Caki2 (cell line): ENCODE measurements at places on chromosomes 3 and 15.

DNA sequence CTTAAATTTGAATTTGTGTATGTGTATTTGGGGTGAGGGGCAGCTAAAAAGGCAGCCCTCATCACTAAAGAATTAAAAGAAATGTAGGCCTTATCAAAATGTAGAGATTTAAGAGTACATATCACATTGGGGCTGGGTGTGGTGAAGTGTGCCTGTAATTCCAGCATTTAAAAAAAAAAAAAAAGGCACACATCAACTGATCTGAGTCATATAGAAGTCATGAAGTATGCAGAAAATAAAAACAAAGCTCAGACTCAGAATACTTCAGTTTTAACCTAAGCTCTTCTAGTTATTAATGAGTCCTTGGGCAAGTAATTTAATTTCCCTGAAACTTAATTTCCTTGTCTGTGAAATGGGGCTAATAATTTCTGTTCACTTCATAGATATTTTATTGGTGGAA, 31.6 kb downstream of the SLC24A1 start:
- no peak for DNase-seq

- no peak for DNase-seq
Measured at GRCh38 chr3:29696311-29696710, 415.4 kb downstream of the RBMS3 start.

DNA sequence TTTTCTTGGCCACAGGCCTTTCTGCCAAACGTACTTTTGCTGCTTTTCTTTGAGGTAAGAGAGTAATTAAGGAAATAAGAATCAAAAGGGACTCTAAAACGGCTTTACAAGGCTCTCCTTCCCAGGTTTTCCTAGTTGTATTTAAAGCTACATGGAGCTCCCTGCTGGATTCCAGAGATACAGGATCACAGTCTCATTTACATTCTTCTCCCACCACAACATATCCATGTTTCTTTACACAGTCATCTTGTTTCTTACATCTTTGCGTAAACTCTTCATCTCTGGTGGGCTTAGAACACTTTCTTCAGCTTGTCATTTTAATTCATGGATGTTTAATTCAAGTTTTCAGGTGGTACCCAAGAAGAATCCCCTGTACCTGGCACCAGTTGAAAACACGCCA, 117.6 kb upstream of the BFSP2 start:
- no peak for DNase-seq

DNA sequence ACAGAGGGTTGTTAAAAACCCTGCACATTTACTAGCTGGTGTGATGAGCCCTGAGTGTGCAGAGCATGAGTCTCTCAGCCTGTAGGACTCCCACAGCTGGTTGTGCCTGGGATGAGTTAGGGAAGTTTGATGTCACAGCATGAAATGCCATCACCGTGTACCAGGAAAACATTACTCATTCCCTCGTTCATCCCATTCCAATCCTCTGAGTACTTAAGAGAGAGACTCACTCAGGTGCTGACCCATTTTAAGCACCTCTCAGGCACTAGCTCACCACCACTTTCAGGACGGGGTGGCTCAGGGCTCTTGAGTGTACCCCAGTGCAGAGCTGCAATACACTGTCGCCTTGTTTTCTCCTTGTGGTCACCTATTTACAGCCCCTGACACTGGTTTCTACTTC, 18.7 kb downstream of the MGLL start:
- DNase-seq = peak; percentile 67

- no peak for DNase-seq
Measured at GRCh38 chr3:145900056-145900829, 260.7 kb downstream of the PLOD2 start.

GRCh38 chr3:14598143-14598569, 53.4 kb upstream of the CCDC174 start:
- DNase-seq = peak; percentile 12

- DNase-seq = no peak
Measured at GRCh38 chr3:21356402-21356801, 394.6 kb downstream of the ZNF385D start.

GRCh38 chr3:195461594-195462307, 18.9 kb upstream of the ACAP2 start:
- no peak for DNase-seq

DNA sequence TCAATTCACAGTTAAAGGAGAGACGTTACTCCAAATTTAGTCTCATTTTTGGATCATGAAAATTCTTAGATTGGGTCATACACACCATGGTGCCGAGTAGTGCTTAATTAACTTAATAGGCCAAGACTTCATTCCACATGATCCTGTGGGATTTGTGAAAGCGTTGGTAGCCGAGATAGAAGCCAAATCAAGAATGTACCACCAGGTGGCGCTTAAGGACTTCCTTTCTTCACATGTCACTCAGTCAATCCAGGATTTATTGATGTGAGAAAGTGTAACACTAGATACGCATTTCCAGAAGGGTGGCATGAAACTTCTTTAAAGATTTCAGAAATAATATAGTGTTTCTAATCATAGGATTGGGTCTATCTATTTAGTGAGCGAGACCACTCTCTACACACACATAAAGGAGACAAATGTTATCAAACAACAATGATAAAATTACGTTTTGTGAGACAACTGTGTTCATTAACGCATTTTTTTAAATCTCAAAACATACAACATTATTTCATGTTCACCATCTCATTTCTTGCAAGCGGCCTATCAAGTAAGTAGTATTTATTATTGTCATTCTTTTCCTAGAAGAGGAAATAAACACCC, 436.1 kb downstream of the CHL1 start:
- DNase-seq = peak; percentile 33

DNA sequence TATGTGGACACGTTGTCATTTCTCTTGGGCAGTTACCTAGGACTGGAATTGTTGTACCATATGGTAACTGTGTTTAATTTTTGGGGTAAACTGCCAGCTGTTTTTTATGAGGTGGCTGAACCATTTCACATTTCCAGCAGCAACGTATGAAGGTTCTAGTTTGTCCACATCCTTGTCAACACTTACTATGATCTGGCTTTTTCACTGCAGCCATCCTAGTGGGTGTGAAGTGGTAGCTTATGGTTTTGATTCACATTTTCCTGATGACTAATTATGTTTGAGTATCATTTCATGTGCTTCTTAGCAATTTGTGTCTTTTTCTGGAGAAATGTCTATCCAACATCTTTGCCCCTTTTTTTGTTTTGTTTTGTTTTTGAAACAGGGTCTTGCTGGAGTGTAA, 96.2 kb downstream of the VGLL4 start:
- no peak for DNase-seq

GRCh38 chr3:114377426-114377825, 83.6 kb downstream of the TIGIT start:
- DNase-seq = no peak

- DNase-seq = no peak
Measured at GRCh38 chr3:107284612-107285011, 92.6 kb upstream of the CCDC54 start.

GRCh38 chr15:63896336-63897115, 62.8 kb upstream of the HERC1 start:
- DNase-seq = peak; percentile 86

- DNase-seq = no peak
Measured at GRCh38 chr15:91894606-91895005, 41.1 kb downstream of the SLCO3A1 start.

- no peak for DNase-seq
Measured at GRCh38 chr3:172698631-172699030, 12.2 kb downstream of the NCEH1 start.

DNA sequence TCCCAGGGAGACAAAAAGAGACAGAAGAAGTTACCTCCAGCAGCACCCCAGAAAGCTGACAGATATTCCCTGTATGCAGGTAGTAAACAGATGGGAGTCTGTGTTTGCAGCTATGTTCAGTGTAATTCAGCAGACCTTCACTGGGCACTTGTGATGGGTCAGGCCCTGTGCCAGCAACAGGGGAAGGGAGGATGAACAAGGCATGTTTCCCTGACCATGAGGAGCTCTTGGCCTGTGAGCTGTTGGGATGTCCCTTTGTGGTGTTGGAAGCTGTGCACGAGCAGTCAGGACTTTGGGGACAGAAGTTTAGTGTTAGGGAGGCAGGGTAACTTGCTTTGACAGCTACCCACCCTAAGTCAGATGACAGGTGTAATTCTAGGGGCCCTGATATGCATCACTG, 106.0 kb upstream of the TRIM42 start:
- no peak for DNase-seq

DNA sequence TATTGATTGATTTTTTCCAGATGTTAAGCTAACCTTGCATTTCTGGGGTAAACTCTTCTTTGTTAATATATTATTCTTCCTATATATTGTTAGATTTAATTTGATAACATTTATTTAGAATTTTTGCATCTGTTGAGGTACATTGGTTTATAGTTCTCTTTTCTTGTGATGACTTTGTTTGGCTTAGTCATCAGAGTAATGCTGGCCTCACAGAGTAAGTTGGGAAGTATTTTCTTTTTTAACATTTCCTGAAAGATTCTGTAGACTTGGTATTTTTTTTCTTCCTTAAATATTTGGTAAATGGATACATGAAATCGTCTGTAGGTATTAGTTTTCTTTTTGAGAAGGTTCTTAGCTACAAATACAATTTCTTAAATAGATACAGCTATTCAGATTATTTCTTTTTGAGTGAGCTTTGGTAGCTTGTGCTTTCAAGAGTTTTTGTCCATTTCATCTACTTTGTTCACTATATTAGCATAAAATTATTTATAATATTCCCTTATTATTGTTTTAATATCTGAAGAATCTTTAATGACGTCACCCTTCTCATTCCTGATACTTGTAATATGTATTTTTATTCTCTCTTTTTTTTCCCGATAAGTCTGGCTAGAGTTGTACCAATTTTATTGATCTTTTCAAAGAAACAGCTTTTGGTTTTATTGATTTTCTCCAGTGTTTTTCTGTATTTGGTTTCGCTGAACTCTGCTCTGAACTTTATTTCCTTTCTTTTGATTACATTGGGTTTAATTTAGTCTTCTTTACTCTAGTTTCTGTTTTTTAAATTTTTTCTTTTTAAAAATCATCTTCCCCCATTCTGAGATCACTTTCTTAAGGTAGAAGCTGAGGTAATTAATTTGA, 6.5 kb upstream of the HPS3 start:
- no peak for DNase-seq

DNA sequence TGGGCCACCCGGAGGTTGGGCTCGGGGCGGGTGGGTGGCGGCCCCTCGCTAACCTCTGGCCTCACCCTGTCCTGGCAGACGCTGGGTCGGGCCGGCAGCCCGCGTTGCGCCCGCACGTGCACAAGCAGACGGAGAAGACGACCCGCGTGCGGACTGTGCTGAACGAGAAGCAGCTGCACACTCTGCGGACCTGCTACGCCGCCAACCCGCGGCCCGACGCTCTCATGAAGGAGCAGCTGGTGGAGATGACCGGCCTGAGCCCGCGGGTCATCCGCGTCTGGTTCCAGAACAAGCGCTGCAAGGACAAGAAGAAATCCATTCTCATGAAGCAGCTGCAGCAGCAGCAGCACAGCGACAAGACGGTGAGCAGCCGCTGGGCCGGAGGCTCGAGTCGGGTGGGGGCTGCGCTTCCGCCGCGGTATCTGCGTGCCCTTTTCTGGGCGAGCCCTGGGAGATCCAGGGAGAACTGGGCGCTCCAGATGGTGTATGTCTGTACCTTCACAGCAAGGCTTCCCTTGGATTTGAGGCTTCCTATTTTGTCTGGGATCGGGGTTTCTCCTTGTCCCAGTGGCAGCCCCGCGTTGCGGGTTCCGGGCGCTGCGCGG, 3.7 kb downstream of the ISL2 start:
- no peak for DNase-seq

DNA sequence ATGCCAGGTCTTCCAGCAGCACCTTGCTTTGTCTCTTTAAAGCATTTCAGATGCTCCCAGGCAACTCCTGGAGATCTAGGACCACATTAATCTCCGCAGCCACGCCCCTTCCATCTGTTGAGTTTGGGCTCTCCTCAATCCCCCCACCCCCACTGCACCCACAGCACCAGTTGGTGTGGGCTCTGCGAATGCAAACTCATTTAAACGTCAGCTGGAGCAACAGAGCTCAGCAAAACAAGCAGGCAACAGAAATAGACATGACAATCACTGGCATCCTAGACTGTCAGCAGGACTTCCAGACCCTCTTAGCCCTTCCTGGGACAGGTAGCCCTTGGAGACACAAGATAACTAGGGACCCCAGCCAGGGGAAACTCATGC, 106.9 kb downstream of the LSM3 start:
- DNase-seq = no peak

GRCh38 chr3:58157700-58158099, 53.1 kb downstream of the DNASE1L3 start:
- DNase-seq = no peak

GRCh38 chr3:100656945-100657344, 47.5 kb downstream of the ADGRG7 start:
- DNase-seq = no peak

DNA sequence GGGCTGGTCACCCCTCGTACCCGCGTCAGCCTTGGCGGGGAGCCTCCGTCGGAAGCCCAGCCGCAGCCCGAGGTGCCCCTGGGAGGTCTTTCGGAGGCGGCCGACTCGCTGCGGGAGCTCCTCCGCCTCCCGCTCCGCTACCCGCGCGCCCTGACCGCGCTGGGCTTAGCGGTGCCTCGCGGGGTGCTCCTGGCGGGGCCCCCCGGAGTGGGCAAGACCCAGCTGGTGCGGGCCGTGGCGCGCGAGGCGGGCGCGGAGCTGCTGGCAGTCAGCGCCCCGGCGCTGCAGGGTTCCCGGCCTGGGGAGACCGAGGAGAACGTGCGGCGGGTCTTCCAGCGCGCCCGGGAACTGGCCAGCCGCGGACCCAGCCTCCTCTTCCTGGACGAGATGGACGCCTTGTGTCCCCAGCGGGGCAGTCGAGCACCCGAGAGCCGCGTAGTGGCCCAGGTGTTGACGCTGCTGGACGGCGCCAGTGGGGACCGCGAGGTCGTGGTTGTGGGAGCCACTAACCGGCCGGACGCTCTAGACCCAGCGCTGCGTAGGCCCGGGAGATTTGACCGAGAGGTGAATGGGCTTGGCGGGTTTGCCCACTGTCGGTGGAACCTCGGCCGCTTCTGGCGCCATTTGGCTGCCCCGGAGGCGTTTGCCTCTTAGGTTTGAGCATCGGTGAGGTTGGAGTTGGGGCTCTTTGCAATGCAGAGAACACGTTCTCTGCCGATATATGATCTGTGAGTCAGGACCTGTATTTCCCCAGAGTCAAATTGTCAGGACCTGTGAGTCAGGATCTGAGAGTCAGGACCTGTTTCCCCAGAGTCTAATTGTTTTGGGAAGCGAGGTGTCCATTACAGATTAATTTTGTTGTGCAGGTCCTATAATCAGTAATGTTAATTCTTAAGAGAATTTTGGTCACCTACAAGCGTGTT, 24.9 kb upstream of the GATM start:
- peak; percentile 35 for DNase-seq

DNA sequence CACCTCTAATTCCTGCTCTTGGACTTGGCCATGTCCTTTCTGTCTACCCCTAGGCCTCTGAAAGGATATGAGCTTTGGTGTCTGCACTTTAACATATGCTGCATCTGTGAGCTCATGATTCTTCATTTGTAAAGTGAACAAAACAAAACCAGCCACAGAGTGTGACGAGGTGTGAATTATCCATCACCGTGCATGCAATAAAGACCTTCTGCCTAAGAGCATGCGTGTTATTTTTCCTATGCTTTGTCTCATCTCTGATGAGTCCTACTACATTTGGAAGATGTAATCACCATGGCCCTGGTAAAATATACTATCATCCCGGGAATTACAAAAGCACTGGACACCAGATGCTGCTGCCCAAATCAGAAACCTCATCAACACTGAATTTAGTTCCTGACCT, 103.5 kb upstream of the KCNAB1 start:
- DNase-seq = no peak

GRCh38 chr3:64131725-64132469, 93.4 kb downstream of the PRICKLE2 start:
- DNase-seq = no peak

GRCh38 chr15:33846862-33847261, 121.4 kb upstream of the CHRM5 start:
- DNase-seq = no peak

GRCh38 chr3:24773798-24774197, 279.1 kb upstream of the THRB start:
- peak; percentile 17 for DNase-seq
